ENCODE measurements at places on chromosomes 11 and 22.

- DNase-seq, result no peak
Observed at GRCh38 chr11:125797641-125798040, 9.7 kb downstream of the PATE3 start.

DNA sequence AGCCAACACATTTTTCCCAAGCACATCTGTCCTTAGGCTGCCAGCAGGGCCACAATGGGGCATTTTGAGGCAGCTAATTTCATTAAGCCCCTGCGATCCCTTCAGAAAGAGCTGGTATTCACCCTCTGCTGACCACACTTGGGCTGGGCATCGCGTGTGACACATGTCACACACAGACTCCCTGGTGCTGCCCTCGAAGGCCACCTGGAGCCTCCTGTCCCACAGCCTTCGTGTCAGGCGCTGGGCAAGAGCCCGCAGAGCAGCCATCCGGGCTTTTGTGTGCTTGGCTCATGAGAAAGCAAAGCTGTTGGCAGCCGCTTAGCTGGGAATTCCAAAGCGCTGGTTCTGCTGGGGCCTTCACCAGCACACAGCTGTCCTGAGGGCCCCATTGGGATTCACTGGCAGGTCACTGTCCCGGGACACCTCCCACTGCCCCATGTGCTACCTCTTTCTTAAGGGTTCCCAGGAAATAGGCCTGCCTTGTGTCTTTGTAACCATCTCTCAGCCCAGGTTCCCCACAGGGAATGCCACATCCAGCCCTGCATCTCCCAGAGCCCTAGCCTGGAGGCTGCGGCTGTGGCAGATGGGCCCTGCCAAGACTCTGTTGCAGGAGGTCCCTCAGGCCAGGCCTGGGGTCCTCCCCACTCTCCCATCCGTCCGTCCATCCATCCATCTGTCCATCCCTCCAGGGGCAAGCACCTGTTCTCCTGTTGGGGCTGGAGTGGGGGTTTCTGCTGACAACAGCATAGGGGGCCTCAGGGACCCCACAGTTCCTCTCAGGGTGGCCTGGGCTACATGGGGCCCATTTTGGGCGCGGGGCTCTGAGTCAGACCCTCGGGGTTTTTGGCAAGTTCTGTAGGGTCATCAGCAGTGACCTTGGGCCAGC is 4.9 kb downstream of the CLDN5 start:
- no peak for DNase-seq

GRCh38 chr11:116731097-116731761 is 41.6 kb downstream of the BUD13 start:
- DNase-seq, result no peak

DNA sequence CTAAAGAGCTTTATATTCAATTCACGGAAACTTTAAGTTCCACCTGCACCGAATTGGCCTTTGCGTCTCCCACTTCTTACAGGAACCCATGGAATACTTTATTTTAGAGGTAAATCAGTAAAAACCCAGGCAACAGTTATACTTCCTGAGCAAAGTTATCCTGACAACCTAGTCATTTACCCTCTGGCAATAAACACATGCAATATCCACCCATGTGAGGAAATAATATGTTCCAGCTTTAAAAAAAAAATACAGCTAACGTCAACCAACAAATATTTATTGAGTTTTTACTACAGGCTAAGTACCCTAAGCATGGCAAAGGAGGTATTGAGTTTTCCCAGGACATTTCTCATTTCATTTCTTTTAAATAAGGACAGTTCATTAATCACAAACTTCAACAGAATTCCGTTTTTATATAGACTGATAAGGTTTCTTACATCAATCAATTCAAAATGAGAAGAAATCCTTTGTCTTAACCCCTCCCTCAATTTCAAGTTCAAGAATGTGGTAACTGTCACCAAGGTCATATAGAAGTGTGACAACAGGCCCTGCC is 38.3 kb upstream of the CCDC34 start:
- no peak for DNase-seq

- no peak for DNase-seq
Observed at GRCh38 chr11:122871302-122871701, 11.3 kb upstream of the JHY start.

DNA sequence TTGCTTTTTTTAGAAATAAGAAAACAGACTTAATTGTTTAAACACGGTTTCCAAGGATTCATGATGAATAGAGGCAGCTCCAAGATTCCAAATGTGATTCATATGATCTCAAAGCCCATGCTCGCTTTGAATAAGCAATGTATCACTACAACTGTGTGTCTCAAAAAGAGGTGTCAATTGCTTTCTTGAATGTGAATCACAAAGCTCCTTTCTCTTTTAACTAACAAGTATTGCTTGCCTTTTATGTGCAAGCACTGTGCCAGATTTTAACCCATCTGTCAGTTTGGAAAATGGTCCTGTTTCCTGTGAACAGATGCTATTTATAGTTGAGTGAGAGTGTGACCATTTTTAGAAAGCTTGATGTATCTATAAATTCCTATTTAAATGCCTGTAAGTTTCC is 6.5 kb downstream of the OOSP1 start:
- no peak for DNase-seq

DNA sequence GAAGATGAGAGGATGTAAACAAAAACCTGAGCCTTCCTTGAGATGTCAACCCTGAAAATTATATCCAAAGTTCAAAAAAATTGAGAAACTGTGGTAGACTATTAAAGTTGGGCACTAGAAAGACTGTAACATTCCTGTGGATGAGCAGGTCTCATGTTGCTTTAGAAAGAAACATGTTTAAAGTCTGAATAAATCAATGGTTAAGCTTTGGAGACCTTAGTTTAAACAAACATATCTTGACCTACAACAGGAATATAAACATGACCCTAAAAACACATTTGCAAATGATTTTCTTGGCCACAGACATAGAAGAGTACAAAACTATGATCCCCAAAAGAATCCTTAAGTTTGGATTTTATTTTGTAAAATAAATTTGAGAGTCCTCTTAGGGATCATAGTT is 38.1 kb upstream of the PCF11 start:
- no peak for DNase-seq

- DNase-seq, result no peak
Observed at GRCh38 chr11:130034236-130034635, 31.6 kb upstream of the PRDM10 start.

DNA sequence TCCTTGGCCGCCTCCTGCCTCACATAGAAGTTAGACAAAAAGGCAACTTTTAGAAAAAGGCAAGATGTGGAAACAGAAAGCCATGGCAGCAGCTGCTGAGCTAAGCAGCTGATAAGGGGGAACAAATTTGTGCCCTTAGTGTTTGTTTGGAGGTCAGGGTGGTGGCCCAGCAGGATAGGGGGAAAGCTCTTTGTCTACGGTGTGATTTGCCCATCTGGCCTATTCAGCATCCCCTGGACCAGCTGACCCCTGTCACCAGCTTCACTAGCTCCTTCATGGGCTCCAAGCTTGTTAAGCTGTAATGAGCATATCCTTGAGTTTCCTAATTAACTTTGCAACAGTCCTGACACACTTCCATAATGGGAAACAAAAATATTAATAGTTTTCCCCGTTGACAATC is 5.9 kb upstream of the ME3 start:
- no peak for DNase-seq

- no peak for DNase-seq
Observed at GRCh38 chr11:129972611-129973010, 30.0 kb downstream of the PRDM10 start.

DNA sequence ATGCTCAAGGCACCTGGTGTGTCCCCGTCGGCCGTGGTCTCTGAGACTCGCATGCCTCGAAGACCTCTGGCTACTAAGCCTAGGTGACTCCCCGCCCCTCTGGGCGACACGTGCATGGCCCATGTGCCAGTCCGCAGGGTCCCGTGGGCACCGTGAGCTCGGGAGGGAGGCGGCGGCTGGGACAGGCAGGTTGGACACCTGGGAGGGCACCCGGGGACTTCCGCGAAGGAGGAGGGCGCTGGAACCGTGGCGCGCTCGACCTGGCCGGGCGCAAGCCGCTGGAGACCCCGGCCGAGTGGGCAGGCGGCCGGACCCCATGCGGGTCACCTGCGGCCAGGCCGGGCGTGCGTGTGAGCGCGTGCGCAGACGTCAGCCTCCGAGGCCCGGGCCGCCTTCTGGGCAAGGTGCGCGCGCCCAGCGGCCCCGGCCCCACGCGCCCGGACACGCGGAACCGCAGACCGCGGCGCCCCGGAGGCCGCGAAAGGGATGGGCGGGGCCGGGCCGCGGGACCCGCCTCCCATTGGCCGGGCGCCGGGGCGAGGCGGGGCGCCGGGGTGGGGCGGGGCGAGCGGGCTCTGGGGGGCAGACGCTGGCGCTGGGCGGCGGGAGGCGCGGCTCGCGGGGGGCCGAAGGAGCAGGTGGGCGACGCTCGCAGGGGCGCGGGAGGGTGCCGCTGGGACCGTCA is 579 bp upstream of the RASD2 start:
- no peak for DNase-seq

GRCh38 chr22:46117206-46118199 is 32.8 kb upstream of the PPARA start:
- no peak for DNase-seq

DNA sequence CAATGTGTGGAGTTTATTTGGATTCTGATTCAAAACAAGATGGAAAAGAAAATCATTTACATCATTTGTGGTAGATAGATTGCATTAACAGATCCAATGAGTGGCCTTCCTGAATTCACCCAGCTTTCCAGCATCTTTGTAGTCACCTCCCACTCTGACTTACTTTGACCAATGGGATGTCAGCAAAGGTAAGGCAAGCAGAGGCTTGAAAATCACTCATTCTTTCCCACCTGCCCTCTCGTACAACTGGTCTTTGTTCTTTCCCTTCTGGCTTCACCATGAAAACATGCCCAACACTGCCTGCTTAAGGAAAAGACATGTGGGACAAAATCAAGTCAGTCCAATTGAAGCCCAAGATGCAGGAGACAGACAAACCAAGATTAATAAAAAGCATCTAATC is 202.1 kb downstream of the TTC28 start:
- DNase-seq, result no peak

DNA sequence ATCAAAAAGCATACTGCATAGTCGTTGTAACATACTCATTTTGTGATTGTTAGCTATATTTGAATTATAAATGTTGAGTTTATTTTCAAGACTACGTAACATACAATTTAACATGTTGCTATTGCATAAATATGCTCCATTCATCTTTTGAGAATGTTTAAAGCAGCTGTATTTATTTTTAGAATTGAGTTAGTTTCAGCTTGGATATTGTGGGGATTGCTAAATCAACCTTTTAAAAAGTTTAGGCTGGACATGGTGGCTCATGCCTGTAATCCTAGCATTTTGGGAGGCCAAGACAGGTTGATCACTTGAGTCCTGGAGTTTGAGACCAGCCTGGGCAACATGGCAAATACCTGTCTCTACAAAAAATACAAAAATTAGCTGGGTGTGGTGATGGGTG is 288.1 kb downstream of the DYNC2H1 start:
- DNase-seq, result no peak

DNA sequence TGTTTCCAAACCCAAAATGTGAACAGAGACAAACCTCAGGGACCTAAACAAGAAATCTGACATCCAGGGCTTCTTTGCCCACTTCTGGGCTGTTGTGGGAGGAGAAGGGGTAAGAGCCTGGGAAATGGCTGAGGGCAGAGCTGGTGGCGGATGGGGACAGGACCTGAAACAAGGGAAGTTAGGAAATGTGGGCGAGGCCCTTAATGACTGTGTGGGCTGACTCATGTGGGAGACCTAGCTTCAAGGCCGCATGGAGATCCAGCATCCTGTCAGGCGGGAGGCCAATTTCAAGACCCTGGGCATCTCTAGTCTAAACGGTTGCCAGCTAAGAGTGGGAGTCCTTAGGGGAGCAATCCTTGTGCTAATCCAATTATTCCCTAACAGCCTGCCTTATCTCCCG is 2.1 kb upstream of the OAF start:
- DNase-seq, result no peak

DNA sequence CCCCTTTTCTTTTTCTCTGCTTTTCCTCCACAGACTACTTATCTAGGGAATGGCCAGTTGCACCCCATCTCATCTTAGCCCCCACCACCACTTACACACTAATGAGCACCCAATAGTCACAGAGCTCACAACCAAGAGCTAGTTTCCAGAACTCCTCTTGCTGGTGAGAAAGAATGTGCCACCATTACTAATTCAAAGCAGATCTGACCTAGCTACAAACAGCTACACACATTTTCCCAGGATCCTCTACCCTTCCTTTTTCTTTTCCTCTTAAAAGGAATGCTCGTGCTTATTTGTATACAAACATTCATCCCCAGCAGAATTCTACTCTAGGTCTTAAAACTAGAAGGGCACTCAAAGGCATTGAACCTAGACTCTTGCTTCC is 136.8 kb downstream of the CD44 start:
- no peak for DNase-seq

GRCh38 chr11:76788661-76789442 is 5.7 kb downstream of the TSKU start:
- DNase-seq, result no peak

GRCh38 chr22:41501209-41501608 is 32.3 kb downstream of the ACO2 start:
- no peak for DNase-seq

GRCh38 chr22:50702261-50702671 is 29.6 kb downstream of the SHANK3 start:
- no peak for DNase-seq

DNA sequence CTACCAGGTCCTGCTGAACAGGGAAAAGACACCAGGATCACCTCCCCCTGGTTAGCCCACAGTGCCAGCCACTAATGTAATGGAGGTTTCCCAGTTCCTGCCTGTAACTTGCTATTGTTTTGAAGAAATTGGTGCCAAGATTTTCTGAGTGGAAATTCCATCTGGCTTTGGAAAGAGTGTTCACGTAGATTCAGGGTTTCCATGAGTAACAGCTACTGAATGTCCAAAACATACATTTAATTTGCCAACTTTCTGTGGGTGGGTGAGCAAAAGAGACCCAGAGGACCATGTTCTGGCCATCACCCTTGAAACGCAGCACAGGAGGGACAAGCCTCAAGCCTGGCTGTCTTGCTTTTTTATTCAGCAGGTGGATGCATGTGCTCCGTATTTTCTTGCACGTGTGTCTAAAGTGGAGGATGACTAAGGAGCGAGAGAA is 8.8 kb upstream of the DKK3 start:
- DNase-seq, result no peak

DNA sequence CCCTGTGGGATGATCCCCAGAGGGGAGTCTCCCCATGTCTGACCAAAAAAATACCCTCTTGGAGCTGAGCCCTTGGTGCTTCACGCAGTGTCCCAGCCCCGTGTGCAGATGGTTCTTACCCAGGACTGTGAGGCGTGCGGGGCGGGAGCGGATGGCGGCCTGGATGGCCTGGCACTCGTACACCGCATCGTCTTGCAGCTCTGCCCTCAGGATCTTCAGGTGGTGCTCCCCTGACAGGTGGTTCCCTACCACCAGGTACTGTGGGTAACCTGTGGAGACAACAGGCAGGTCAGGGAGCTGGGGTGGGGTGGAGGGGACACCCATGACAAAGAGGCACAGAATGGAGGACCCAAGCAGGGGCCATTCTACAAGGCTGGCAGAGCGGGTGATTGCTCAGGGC is 165.7 kb downstream of the ST3GAL4 start:
- no peak for DNase-seq
